ENCODE measurements at places on chromosomes 6 and 20.

DNA sequence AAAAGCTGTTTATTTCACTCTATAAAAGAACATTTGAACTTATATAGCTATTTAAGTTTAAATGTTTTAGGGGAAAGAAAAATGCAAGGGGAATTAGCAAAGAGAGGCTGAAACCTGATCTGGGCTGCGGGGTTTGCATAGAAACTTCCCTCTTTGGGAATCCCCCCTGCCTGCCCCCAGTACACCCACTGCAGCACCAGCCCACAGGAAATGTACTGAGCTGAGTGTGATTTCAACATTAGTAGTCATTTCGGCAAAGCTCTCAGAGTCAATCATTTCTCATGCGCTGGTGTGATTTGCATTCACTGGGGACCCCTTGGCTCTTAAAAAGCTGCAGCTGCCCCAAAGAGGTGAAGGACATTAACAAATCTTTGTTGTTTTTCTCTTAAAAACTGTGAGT lies 859.4 kb downstream of the MAFB start:
- DNase-seq = no peak

DNA sequence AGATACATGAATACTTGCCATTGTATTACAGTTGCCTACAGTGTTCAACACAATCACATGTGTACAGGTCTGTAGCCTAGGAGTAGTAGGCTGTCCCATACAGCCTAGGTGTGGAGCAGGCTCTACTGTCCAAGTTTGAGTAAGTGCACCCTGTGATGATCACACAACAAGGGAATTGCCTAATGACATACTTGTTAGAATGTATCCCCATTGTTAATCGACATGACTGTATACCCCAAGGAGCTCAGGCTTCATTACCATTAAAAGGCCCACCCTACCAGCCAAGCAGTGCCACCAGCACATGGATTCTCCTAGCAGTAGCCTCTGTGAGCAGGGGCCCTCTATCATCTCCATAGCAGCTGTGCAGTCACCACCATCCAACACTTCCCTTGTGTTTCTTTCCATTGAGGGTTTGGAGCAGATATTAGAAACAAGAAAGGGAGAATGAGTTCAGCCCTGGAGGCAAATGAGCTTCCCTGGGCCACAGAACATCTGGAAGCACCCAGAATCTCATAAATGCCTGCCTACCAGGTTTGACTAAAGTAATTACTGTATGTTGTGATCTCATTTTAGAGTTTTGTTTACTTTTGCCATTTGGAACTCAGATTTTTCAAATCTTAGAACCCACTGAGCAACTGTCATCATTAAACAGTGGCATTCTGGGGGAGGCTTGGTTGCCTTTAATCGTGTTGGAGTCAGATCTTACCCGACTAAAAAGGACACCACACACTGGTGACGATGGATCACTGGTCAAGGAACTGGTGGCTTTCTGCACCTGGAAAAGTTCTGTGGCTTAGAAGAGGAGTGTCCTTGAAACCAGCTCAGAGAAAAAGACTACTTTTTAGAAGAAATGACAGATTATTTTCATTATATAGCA lies 104.9 kb downstream of the TULP4 start:
- DNase-seq = no peak

GRCh38 chr6:25279748-25280343 lies 672 bp downstream of the CARMIL1 start:
- DNase-seq = peak; percentile 22

DNA sequence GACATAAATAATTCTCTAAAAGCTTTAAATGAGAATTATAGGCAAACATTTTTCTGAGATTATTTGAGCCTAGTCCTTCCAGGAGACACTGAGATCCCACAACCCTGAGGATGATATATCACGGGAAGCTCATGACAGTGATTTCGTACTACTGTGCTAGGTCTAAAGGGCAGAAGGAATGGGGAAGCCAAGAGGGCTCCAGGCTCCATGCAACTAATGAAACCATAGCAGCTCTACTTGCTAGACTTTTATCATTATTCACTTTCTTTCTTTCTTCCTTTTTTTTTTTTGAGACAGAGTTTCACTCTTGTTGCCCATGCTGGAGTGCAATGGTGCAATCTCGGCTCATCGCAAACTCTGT lies 57.3 kb upstream of the SGK1 start:
- DNase-seq = no peak

DNA sequence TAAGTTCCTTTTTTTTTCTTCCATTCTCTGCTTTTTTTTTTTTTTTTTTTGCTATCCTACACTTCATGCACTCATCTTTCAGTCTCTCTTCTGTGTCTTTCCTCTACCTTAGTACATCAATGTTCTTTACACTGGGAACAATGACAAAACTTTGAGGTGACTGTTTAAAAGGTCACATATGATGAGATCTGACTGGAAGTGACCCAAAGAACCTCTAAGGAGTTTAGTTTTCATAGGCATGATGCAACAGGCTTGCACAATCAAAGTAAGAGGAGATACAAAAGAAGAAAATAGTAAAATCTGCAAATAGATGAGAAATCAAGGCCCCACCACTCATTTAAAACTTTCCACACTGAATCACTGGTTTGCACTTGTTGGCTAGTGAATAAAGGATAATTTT lies 840.8 kb downstream of the TBC1D32 start:
- DNase-seq = no peak

DNA sequence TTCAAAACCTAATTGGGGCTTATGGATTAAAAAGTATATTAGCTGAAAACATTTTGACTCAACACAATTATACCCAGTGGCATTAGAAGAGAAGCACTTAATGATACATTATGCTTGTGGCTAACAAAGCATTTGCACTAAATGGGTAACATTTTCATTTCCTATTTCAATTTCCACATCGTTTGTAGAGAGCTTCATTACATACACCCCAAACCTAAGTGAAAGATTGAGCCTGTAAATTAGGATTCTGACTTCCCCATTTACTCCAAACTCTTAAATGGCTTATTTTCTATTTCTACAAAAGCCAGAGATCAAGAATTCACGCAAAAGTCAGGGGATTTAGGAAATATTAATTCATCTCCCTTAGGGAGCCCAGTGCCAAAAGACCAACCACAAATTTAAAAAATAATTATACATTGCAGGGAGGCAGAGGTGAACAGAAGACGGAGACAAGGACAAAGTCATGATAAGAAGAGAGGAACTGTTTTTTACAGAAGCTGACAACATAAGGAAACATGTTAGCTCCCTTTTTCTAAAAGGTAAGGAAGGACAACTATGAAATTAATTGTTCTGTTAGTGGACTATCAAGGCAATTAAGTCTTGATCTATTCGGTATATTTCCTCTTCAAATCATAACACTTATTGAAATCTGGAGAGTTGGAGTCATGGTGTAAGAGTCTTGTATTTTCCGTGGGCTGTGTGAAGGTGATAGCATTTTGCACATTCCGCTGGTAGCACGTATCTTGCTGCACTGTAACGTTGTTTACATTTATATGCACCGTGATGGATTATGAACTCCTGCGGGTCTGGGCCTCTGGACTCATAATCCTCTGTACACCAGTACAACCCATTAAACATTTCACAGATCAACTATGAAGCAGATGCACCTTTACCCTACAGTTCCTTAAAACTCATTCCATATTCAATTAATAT lies 24.8 kb upstream of the EZR start:
- no peak for DNase-seq

DNA sequence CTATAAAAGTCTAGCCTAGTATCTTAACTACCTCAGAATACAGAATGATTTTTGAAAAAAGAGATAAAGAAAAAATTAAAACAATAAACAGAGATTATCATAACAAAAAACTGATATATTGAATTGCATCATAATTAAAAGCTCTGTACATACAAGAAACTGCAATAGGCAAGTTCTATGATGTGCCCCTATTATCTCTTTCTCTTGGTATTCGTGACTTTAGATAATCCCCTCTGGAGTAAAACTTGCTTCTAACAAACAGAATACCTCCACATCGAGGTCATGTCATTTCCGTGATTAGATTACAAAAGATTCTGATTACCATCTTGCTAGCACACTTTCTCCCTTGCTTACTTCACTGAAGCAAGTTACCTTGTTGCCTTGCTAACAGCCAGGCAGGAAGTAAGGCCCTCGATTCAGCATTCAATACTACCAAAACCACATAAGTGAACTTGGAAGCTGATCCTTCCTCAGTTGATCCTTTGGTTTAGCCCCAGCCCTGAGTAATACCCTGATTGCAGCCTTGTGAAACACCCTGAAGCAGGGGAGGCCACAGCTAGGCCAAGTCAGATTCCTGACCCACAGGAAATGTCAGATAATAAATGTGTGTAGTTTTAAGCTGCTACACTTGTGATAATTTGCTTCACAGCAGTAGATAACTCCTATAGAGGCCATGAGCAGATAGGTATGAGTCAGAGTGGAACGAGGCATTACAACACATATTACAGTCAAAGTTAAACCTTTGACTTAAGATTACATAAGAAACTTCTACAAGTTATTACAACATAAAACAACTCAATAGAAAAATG lies 53.7 kb upstream of the TMX4 start:
- no peak for DNase-seq

- no peak for DNase-seq
These were observed 70.3 kb upstream of the RALGAPA2 start for GRCh38 chr20:20782755-20783154.

DNA sequence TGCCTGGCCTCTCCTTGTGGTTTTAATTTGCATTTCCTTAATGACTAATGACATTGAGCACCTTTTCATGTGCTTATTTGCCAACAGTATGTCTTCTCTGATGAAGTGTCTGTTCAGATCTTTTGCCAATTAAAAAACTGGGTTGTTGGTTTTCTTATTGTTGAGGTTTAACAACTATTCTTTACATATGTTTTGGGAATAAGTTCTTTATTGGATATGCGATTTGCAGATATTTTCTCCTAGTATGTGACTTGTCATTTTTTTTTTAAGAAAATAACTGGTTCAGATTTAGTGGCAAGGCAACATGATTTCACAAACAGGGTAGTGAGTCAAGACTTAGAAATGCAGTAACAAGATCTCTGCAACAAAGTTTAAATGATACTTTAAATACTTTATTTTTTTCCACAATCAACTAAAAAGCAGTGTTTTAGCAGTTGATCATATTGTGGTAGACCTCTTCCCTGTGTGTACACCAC lies 67.8 kb downstream of the TIAM2 start:
- DNase-seq = no peak

DNA sequence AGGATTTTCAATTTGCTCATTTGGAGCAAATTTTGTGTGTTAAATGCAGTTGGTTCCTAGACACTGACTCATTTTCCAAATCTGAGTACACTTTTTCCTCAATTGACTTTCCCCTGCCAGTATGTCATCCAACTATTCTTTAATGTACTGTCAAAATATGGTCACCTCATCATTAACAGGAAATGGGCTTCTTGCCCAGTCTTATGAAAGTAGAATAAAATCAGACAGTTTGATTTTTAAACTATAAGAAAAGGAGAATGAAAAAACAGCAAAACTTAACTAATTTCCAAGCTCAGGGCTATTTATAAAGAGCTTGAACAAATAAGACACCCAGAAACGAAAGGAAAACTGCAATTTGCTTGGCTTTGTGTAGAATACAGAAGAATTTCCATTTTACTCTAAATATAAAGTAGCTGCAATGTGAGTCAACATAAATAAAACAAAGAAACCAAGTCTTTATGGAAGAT lies 43.7 kb upstream of the RAB23 start:
- DNase-seq = no peak

- no peak for DNase-seq
These were observed 112.8 kb downstream of the QKI start for GRCh38 chr6:163527291-163527690.

- DNase-seq = no peak
These were observed 69.7 kb upstream of the NHSL1 start for GRCh38 chr6:138568997-138569396.

DNA sequence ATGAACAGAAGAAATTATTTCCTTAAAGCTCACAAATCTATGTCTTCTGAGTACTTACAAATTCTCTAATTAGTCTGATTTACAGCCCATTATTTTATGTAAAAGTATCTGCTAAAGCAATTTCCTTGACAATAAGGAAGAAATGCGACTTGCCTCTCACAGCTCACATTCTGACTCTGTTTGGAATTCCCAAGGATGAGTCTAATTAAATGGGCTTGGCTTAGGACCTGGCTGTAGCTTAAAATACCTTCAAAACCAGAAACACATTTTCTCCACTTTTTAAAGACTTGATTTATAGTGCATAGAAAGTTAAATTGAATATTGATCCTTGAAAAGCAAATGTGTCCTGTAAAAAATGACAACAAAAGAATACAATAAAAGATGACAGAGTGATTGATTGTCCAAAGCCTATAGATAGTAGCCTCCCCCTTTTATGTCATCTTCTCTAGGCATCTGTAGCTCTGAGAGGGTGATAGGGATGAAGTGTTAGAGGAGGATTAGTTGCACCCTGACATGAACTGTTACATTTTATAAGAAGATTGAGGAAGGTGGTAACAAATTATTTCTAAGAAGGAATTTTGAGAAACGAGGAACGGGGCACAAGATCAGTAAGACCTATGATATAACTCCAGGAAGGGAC lies 118.9 kb downstream of the MACROD2 start:
- no peak for DNase-seq

DNA sequence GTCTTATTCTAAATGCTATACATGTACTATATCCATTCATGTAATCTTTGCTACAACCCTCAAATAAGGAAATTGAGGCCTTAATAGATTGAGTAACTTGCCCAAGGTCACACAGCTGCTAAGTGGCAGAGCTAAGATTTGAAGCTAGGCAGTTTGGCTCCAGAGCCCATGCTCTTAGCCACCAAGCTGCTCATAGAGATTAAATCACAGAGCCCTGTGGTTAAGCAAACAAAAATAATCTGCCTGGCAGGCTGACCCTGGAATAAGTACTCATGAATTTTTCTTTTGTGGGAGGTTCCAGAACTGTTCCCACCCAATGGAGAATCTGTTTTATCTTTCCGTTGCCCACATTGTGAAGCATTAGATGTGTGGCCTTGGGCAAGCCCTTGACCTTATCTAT lies 7.4 kb downstream of the AAR2 start:
- DNase-seq = no peak

- no peak for DNase-seq
These were observed 591.4 kb downstream of the RNF144B start for GRCh38 chr6:18978337-18979128.

GRCh38 chr20:56422076-56422823 lies 10.2 kb downstream of the CASS4 start:
- DNase-seq = no peak

DNA sequence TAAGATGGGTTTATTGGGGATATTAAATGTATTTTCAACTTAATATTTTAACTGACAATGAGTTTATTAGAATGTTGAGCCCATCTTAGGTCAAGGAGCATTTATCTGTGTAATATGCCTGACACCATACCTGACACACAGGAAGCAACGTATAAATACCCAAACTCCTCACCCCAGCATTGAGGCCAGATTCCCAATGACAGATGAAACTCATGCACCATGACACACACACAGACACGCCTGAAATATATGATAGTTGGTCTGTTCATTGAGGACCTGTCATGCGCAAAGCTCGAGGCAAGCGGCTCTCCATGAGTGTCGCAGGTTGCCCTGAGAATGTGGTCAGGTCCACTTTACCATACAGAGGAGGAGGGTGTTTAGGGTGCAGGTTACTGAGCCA lies 64.1 kb downstream of the GFOD1 start:
- no peak for DNase-seq

All from D721Med (cell line).